ENCODE measurements at places on chromosomes 6 and 20.

DNA sequence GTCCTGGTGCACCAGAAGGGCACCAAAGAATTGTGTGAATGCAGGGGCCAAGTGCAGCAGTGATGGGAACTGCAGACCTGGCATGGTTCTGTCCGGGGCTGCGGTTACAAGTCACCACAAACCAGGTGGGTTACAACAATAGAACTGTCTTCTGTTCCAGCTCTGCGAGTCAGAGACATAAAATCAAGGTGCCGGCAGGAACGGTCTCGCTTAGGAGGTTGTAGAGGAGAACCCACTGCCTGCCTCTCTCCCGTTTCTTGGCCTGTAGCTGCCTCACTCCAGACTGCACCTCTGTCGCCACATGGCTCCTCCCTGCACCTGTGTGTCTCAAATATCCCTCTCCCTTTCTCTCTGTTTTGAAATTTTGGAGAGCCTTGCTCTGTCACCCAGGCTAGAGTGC, 143.3 kb downstream of the TAF4 start:
- DNase-seq, result no peak

- DNase-seq, result no peak
Measured at GRCh38 chr6:36729161-36729524, 31.5 kb downstream of the RAB44 start.

GRCh38 chr6:124819346-124819745, 142.9 kb upstream of the RNF217 start:
- DNase-seq, result no peak

- no peak for DNase-seq
Measured at GRCh38 chr6:87364602-87365252, 20.1 kb downstream of the C6orf163 start.

- DNase-seq, result no peak
Measured at GRCh38 chr20:36538026-36538722, 3.1 kb upstream of the MYL9 start.

- DNase-seq, result no peak
Measured at GRCh38 chr6:120202878-120203277, 853.3 kb upstream of the MAN1A1 start.

DNA sequence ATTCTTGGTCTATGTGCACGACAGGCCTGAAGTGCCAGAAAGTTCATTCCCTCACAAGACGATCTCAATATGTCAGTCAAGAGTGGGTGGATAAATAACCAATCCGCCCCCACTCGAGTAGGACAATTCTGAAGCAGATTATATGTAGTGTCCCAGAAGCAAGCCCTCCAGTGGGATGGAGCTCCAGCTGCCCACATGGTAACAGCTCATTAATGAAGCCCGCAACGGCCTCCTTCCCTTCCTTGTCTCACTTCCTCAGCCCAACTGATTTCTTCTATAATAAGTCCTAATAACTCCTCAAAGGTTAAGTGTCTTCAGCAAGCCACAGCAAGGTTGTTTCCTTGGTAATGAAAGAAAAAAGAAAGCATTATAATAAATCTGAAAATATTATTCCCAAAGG, 82.1 kb upstream of the F13A1 start:
- no peak for DNase-seq

- no peak for DNase-seq
Measured at GRCh38 chr20:49566401-49567364, 1.3 kb downstream of the PTGIS start.

GRCh38 chr6:11190625-11191245, 41.7 kb downstream of the NEDD9 start:
- DNase-seq, result no peak

- no peak for DNase-seq
Measured at GRCh38 chr20:14127514-14128223, 132.4 kb downstream of the MACROD2 start.

- no peak for DNase-seq
Measured at GRCh38 chr6:123668965-123669591, 32.3 kb upstream of the TRDN start.

DNA sequence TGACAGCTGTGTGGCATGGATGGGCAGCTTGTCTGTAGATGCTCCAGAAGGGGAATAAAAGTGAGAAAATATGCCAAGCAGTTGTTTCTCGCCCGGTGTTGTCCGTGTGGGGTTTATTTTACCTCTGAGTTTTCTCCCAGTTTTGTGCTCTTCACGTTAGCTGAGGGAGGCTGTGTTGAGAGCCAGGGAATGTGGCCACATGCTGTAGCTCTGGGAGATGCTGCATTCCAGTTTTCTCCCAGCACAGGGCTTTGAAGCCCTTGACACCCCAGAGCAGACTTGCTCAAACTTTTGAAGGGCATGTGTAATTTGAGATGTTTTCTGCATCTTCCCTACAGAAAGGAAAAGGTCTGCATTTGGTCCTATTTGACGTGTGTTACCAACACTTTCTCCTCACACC, 67.7 kb downstream of the RREB1 start:
- no peak for DNase-seq

DNA sequence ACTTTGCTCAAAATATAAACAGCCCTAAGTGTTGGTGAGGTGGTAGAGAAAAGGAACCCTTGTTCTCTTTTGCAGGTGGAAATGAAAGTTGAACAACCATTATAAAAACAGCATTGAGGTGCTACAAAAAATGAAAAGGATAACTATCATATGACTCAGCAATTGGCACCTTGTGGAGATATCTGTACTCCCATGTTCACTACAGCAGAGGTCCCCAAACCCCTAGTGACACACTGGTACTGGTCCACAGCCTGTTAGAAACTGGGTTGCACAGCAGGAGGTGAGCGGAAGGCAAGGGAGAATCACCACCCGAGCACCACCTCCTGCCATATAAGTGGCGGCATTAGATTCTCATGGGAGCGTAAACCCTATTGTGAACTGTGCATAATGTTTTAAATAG, 267.4 kb upstream of the THEMIS start:
- no peak for DNase-seq
